IPS DF 6.9 (cell line): ENCODE measurements at places on chromosomes 1 and 21.

DNA sequence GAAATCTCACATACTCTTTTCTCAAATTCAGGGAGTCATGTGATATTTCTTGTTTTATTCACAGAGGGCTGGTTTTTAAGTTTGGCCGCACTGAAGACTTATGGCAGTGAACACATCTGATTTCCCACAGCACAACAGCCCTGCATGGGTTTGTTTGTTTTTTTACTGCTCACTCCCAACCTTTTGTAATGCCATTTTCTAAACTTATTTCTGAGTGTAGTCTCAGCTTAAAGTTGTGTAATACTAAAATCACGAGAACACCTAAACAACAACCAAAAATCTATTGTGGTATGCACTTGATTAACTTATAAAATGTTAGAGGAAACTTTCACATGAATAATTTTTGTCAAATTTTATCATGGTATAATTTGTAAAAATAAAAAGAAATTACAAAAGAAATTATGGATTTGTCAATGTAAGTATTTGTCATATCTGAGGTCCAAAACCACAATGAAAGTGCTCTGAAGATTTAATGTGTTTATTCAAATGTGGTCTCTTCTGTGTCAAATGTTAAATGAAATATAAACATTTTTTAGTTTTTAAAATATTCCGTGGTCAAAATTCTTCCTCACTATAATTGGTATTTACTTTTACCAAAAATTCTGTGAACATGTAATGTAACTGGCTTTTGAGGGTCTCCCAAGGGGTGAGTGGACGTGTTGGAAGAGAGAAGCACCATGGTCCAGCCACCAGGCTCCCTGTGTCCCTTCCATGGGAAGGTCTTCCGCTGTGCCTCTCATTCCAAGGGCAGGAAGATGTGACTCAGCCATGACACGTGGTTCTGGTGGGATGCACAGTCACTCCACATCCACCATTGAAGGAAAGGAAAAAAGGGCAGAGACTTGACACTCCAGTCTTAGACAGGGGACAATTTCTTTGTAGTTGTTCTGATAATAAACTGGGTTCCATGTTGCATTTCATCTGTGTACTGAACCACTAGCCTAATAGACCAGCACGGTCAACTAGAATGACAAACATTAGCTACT lies 22.8 kb downstream of the TMEM50A start:
- no peak for DNase-seq

- no peak for DNase-seq
Observed at GRCh38 chr1:184555665-184556641, 169.1 kb downstream of the C1orf21 start.

GRCh38 chr1:23923592-23924499 lies 10.7 kb upstream of the CNR2 start:
- no peak for DNase-seq

GRCh38 chr1:193411714-193412113 lies 225.3 kb upstream of the B3GALT2 start:
- DNase-seq = no peak

DNA sequence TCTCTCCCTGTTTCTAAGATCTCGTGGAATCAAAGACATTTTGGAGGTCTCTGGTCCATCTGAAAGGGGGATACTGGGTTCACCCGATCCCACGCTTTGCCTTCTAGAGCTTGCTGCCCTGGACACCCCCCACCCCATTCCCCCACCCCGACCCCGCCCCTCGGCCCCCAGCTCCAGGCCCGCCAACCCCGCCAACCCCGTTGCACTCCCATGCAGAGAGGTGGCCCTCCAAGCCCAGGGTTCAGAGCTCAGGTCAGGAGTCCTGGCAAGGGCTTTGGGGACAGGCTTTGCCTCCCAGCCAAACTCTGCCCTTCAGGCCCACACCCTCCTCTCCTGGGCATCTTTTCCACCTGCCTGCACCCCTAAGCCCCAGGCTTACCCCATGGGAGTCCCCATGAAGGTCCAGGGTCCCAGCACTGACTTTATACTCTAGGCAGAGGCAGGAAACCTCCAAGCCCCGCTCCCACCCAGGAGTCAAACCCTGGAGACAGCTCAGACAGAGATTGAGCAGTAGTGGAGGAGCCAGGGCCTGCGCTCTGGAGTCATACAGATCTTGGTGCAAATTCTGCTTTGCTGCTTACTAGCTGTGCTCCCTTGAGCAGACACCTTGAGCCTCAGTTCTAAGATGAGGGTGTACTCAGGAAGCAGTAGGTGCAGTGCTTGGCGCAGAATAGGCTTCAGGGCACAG lies 155.9 kb downstream of the FOXD2 start:
- DNase-seq = no peak

DNA sequence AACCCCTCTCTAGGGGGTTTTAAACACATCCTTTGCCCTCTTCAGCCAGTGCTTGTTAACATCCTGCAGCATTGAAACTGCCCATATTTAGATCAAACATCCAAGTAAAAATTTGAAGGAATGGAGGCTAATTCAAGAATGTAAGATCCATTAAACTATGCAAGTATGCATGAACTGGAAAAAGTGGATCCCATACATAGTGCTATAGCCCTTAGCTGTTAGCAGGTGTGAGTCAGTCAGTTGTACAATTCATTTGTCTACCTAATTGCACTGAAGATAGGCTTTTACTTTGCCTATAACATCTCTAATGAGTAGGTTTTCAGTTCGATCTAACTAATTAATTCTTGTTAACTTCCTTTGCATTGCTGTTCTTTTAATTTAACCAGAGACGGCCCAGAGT lies 270.9 kb downstream of the LMO4 start:
- no peak for DNase-seq

- no peak for DNase-seq
Observed at GRCh38 chr1:158148468-158148867, 32.2 kb upstream of the CD1D start.

- no peak for DNase-seq
Observed at GRCh38 chr1:40838980-40839942, 22.9 kb downstream of the CITED4 start.

- no peak for DNase-seq
Observed at GRCh38 chr1:53141487-53142055, 867 bp downstream of the SLC1A7 start.

DNA sequence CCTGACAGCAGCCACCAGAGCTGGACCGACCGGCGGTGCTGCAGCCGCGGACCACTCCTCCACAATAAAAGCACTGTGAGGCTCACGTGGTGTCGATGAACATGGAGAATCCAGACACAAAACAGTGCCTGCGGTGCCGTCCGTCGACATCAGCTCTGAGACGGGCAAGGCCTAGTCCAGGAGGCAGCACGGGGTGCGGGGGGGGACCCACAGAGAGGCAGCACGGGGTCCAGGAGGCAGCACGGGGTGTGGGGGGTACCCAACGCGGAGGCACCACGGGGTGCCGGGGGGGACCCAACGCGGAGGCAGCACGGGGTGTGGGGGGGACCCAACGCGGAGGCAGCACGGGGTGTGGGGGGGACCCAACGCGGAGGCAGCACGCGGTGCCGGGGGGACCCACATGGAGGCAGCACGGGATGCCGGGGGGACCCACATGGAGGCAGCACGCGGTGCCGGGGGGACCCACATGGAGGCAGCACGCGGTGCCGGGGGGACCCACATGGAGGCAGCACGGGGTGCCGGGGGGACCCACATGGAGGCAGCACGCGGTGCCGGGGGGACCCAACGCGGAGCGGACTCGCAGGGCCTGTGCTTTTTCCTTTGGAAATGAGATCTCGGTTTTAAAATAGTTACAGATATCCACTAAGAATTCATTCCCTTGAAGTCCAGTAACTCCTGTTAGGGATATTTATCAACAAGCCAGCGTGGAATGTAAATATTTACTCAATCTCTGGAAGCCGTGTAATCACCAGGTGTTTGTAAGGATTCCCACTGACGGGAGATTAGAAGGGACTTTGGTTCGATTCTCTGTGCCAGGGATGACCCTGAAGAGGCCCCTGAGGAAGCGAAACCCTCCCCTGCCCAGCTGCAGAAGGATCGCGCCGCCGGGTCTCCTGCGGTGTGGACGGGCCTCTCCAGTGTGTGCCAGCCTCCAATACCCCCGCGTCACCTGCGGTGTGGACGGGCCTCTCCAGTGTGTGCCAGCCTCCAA lies 52.1 kb downstream of the COL6A1 start:
- DNase-seq = no peak

DNA sequence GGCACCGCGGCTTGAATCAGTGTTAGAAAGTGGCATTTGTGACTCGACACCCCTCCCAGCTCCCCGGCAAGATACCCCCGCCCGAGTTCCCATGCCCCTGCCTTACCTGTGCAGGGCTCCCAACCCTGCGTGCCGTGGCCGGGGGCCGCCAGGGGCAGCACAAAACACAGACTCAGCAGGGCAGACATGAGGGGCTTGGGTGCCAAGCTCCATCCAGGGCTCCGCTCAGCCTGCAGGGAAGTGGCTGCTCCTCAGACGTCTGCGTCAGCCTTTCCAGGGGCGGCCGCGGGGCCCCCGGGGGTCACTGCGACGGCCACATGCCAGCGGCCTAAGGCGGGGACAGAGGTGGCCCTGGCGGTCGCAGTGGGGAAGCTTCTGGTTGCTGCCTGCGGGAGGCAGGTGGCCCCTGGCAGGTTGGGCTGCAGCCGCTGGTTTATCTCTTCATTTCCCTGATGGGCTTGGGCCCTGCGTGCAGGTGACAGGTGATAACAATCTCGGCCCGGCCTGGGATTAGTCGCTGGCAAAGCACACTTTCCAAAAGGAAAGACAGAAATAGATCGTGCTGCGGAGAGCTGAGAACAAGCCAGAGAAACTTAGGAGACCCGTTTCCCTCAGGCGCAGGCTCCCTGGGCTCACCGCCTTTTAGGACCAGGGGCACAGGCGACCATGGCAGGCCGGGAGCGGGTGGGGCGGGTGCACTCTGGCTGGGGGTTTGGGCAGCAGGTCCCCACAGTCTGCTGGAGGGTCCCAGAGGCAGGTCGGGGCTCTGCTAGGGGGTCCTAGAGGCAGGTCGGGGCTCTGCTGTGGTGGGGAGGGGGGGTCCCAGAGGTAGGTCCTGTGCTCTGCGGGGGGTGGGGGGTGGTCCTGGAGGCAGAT lies at the start of gene TSPEAR:
Gene TSPEAR (minus strand): TSS at position 246 of the 876 bp plus-strand sequence. CDS start 58 bp downstream, at position 188.
- no peak for DNase-seq

GRCh38 chr1:212596798-212597197 lies 11.8 kb upstream of the ATF3 start:
- no peak for DNase-seq

DNA sequence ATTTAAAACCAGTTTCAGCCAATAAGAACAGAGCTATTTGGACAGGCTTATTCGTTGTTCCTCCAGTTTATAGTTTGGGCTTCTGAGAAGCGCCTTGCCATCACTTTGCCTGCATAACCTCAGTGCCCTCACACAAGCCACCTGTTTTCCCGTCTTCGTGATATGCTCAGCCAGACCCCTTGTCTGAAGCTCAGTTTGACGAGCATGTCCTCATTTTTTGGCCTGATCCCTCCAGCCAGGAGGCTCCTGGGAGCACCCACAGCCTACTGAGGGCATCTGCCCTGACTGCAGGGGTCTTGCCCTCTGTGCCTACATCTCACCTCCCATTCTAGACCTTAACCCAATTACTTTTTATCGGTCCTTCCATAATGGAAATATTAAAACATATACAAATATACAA lies 95.3 kb downstream of the ADARB1 start:
- DNase-seq = no peak

DNA sequence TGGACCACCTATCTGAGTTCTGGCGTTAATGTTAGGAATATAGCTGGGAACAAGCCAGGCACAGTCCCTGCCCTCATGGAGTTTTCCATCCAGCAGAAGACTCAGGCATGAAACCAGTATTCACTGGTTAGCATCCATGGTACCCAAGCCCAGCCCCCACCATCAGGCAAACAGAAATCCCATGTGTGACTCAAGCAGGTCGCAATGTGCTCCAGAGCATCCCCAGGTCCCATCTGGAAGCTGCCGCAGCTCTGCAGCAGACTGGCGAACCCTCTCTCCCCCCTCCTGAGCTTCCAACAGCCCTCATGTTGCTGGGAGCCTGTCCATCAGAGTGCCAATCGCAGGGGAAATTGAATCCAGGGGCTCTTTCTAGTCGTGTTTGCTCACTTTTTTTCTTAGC lies 174.2 kb downstream of the RRAGC start:
- DNase-seq = no peak

DNA sequence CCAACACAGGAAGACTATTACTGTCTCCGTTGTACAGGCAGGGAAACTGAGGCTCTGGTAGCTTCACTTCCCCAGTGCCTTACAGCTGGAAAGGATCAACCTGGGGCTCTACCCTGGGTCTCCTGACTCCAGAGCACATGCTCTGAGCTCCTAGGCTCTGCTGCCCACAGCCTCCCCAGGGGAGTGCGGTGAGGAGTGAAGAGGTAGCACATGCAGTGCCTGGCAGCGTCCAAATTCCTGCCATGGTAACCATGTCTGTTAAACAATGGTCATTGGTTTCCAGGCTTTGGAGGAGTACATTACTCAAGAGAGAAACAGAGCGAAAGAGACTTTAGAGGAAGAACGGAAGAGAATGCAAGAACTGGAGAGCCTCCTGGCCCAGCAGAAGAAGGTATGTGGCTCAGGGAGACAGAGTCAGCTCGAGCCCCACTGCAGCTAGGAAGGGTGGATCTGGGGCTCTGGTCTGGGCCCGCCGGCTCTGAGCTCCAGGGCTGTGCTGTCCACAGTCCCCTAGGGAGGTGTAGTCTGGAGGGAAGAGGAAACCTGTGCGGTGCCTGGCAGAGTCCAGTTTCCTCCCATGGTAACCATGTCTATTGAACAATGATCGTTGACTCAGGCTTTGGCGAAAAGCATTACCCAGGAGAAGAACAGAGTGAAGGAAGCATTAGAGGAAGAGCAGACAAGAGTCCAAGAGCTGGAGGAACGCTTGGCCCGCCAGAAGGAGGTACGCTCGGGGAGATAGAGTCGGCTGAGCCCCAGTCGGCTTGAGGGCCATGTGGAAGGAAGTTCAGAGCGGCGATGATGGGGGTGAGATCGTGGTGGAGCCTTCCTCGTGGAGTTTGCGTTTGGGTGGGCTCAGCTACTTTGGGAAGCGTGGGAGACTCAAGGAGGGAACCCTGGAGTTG lies 64.6 kb upstream of the EFHD2 start:
- no peak for DNase-seq

GRCh38 chr1:110151175-110151669 lies 928 bp downstream of the SLC6A17 start:
- no peak for DNase-seq

DNA sequence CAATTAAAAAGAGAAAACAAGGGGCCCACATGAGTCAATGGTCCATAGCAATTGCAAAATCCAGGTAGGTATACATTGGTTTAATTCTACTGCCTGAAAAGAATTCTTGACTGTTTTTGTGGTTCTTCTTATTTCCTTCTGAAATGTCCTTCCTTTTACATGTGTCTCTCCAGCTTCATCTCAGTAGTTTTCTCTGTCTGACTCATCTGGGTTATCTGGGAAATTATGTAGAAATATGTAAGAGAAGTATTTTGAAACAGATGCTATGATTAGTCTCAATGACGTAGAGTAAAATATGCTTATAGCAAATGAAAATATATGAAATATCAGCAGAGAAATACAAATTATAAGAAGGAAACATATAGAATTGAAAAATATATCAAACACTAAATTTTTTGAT lies 953.2 kb downstream of the BRINP3 start:
- DNase-seq = no peak

GRCh38 chr1:205350691-205351141 lies 6.0 kb downstream of the KLHDC8A start:
- no peak for DNase-seq

- no peak for DNase-seq
Observed at GRCh38 chr1:1973716-1974642, 29.6 kb downstream of the CFAP74 start.

- no peak for DNase-seq
Observed at GRCh38 chr1:119895102-119895501, 1.2 kb downstream of the ADAM30 start.
